Fibroblast of gingiva (primary cell): ENCODE measurements at places on chromosomes 6 and 20.

DNA sequence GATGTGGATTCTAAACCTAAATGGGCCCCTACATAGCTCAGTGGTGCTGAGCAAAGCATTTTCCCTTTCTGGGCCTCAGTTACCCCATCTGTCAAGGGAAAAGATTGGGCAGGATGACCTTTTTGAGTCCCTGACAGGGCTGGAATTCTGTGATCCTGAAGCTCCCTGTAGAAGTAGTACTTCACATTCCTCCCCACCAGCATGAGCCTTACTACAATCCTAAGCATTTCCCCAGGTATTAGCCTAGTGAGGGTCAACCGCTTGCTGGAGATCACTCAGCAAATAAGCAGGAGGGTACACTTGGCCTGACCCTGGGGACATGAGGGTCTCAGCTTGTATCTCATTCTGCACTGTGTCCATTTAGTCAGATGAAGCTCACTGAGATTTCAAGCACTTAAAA lies 13.4 kb downstream of the NDRG3 start:
- DNase-seq: no peak

- no peak for DNase-seq
Observed at GRCh38 chr6:125942672-125943527, 13.7 kb upstream of the HINT3 start.

DNA sequence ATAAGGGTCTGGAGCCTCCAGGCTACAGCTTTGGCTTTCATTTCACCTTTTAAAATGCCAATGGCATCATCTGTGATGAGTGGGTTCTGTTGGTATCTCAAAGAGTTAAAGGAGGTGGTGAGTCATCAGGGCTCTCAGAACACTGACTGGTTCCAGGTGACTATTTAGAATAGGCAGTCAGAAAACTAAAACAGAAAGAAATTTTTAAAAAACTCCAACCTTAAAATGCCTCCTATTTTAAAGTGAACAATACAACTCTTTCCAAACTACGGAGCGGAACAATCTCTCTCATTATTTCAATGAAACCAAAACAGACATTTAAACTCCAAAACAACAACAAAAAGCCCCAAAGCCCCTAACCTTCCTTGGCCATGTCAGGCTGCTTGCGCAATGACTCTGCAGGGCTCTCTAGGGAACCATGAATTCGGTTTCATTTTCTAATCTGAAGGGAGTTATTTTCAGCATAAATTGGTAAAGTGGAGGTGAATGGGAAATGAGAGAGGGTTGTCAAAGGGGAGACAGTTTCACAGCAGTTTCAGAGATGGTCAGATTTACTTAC lies 194.9 kb downstream of the KIF6 start:
- DNase-seq: no peak

DNA sequence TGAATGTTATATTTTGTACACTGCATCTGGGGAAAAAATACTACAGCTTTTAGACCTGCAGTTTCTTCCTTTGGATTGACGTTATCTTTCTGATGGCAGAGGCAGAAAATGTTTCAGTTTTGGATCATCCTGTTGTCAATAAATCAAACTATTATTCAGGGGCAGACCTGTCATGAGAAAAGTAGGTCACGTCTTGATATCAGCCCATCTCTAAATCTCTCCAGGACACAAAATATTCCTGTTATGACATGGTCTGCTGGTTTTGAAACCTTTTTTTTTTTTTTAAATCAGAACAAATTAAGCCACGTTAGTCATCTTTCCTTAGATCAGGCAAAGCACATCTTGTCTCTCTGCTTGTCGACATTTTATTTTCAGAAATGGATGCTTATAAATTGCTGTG lies 24.0 kb downstream of the IL20RA start:
- no peak for DNase-seq

DNA sequence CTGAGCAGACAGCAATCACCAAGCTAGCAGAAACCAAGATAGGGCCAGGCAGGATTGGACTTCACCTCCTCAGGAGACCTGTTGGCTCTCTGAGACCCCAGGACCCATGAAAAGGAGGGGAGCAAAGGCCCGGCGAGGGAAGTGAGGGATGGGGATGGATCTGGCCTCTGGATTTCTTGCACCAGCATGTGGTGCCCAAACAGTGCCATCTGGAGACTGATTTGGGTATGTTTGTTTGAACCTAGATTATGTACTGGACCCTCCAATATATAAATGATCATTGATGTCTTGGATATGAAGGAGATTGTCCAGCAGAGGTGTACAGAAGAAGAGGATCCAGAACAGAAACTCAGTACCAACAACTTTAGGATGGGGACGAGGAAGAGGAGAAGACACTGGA lies 83.4 kb upstream of the LY86 start:
- DNase-seq: no peak

DNA sequence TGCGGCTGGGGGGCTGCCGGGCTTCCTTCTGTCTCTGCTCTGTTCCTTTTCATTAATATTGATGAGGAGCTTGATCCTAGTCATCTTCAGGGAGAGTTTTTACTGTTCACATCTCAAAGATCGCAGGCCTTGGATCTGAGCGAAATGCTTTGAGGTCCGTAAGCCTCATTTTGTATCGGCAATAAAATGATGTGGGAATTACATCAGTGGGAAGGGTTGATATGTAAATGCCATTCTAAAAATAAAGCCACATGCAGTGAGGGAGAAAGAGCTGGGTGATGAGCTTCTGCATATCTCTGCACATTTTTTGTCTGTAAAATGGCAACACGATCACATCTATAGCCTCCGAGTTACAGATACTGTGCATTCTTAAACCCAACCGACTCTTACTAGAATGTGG lies 24.9 kb downstream of the CDH26 start:
- DNase-seq: no peak

- peak; percentile 23 for DNase-seq
Observed at GRCh38 chr20:3771552-3772058, 4.1 kb upstream of the ADISSP start.

- DNase-seq: no peak
Observed at GRCh38 chr6:43469947-43470346, 7.4 kb upstream of the TJAP1 start.

DNA sequence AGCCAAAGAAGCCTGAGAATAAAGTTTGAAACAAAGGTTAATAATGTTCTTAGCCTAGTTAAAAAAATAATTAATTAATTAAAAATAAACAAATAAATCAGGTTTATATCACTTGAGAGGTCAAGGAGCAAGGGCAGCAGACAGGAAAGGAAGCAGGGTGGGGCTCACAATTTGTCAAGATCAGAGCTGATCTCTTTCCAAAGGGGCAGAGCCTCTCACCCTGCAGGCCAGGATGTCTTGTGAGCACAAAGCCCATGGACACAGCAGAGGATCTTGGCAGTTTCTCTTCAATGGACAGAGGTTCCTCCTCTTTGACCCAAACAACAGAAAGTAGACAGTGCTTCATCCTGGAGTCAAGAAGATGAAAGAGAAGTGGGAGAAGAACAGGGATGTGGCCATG lies 14.9 kb downstream of the ULBP1 start:
- DNase-seq: no peak

- DNase-seq: no peak
Observed at GRCh38 chr20:48329031-48329615, 498.7 kb downstream of the PREX1 start.

- DNase-seq: no peak
Observed at GRCh38 chr6:7041511-7042026, 66.2 kb upstream of the RREB1 start.

DNA sequence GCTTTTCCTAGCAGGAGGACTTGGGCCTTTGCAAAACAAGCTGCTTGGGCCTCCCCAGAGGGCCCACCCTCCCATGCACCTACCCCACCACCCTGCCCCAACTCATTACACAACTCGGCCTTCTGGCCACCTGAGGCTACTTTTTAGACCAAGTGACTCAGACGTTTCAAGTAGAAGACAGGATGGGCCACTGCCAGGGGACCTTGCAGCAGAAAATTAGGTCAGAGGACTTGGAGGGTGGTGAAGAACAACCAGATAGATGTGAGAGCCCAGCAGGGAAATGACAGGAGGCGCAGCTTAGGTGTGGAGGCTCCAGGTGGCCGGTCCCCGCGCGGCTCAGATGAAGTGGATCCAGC lies 1.4 kb downstream of the PPP1R3D start:
- DNase-seq: peak; percentile 49

DNA sequence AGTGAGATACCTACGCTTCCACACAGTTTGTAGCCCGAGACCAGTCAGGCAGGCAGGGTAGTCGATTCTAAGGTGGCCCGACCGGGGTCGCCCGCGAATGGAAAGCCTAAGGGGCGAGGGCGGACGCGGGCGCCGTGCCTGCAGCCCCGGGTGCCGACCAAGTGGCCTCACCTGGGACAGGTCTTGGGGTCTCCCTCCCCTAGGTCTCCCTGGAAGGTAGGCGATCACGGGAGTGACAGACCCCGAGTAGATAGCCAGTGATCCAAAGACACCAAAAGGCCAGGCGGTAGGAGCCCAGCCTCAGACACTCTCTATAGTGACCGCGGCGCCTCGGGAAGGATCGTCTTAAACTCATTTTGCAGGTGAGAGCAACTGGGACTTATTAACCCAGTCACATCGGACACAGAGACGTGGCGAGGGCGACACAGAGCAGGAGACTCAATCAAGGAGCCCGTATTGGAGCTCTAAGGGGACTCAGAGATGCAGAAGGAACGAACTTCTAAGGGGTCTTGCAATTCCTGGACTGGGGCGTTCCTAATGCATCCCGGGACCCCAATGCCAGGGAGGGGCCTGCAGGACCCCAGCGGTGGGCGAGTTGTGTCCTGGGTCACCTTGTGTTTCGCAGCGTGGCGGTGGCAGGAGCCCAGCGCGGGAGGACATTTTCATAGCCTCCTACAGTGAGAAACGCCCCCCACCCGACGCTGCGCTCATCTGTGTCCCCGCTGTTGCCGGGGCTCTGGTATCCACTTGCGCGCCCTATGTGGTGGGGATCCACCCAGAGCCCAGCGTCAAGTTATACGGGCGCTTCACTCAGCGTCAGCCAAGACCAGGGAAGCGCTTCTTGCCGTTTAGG lies 2.1 kb upstream of the VSX1 start:
- no peak for DNase-seq

DNA sequence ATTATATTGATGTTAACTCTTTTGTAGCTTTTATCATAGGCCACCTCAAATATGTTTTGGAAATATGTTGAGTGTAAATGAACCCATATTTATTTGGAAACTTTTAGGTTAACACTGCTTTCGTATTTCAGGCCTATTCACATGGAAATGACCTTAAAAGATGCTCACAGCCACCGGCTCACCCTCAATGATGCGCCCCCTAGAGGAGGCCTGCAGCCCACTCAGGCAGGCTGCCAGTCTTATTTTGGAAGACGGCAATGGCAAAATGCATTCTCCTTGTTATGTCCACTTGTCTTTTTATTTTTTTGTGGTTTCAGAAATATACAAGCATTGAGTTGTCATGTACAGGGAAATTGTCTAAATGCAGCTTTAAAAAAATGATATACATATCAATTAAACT lies 869.7 kb downstream of the PHF3 start:
- no peak for DNase-seq

- DNase-seq: no peak
Observed at GRCh38 chr6:84663866-84664265, 100.5 kb downstream of the TBX18 start.

DNA sequence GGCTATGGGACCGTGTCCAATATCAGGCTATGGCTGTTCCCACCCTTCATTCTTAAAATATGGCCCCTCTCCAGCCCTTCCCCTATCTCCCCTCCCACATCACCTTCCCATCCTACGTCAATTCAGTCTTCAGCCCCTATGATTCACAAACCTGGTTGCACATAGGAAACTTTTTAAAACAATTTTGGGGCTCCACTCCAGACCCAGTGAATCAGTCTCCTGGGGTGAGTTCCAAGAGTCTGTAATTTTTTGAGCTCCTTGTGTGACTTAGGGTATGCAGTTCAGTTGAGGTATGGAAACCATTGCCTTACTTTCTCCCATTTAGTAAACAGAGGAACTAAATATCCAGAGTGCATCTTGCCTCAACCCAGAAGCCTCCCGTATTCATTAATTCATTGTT lies 5.5 kb downstream of the HNF4A start:
- DNase-seq: no peak

DNA sequence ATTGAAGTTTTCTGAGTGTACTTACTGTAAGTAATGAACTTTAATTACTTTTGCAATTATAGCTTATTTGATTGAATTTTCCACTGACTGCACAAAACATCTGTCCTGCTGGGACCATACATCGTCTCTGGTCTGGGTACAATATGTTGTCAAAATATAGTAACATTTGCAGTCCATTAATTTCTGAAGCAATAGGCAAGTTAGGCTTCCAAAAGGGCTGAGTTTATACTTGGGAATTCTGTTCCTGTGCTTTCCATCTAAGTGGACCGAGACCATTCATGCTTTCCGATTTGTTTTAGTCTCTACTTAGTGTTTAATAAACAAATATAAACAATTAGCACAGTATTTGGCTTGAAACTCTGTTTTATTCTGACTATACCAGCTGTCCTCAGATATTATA lies 139.3 kb downstream of the RFPL4B start:
- no peak for DNase-seq

GRCh38 chr6:88855541-88856147 lies 107.8 kb downstream of the RNGTT start:
- peak; percentile 44 for DNase-seq

DNA sequence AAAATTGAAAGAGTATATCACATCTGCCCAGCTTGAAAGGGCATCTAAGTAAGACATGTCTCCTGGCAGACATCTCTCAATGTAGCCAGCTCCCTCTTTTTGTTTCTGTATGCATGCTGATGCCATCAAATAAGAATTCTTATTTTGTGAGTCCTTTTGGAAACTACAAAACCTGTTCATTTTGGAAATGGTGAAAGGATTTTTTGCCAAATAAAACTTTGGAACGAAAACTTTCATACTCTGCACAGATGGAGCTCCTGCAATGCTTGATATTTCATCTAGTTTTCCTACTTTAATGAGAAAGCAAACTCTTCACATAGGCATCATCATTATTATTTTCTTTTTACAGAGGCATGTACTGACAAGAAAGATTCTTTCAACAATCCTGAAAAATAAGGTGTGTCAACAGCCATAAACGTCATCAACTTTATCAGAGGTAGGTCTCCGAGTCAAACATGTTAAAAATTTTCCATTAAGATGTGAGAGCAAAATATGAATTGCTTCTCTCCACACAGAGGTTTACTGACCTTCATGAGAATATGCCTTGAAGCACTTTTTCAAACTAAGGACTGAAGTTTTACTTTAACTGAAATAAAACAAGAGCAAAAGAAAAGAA lies 26.2 kb upstream of the CMTR1 start:
- no peak for DNase-seq

DNA sequence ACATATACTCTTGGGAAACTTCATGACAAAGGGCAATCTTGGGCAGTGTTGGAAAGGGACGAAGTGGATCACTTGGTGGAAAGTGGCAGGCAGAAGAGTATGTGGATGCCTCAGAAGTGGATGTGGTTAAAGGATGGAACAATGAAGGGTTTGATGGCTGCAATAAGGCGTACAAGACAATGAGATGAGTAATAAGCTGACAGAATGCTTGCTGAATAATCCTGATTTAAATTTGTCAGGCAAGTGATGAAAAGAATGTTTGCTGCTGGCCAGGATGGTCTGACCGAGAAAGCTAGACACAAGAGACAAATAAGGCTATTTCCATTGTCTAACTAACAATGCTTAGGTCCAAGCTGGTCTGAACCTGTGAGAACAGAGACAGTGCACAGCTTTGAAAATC lies 61.6 kb upstream of the CEP85L start:
- DNase-seq: peak; percentile 43
